EL (cell line): ENCODE measurements at places on chromosomes 16 and 17.
A peak's percentile ranks its signal among the peaks of the same experiment; 100 is the strongest.

DNA sequence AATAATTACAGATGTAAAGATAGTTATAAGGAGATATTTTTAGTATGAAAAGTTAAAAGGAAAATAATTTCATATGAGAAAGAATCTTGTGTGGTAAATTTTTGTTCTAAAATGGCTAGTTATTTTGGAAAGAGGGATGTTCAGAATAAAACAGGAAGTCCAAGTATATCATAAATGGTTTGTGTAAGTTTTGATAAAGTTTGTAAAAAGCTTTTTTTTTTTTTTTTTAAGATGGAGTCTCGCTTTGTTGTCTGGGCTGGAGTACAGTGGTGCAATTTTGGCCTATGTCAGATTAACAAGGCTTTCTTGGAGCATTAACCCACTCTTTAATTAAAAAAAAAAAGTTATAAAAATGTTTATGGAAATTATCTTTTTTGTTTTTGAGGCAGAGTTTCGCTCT, 8.2 kb upstream of the CDK10 start:
- no peak for DNase-seq

DNA sequence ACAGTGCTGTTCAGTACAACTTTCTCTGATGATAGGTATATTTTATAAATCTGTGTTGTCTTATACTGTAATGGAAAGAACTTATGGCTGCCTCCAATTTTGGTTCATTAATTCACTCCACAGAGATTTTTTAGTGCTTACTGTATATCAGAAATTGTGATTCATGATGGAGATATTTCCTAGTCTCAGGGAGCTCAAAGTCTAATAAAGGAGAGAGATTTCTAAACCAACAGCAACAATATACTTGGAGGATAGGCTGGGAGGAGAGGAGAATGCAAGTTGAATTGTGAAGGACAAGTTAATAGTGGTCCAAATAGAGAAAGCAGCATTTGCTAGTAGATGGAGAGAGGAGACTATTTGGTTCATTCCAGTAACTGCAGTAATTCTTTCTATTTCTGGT, 63.5 kb downstream of the TANC2 start:
- DNase-seq, result peak; percentile 79

DNA sequence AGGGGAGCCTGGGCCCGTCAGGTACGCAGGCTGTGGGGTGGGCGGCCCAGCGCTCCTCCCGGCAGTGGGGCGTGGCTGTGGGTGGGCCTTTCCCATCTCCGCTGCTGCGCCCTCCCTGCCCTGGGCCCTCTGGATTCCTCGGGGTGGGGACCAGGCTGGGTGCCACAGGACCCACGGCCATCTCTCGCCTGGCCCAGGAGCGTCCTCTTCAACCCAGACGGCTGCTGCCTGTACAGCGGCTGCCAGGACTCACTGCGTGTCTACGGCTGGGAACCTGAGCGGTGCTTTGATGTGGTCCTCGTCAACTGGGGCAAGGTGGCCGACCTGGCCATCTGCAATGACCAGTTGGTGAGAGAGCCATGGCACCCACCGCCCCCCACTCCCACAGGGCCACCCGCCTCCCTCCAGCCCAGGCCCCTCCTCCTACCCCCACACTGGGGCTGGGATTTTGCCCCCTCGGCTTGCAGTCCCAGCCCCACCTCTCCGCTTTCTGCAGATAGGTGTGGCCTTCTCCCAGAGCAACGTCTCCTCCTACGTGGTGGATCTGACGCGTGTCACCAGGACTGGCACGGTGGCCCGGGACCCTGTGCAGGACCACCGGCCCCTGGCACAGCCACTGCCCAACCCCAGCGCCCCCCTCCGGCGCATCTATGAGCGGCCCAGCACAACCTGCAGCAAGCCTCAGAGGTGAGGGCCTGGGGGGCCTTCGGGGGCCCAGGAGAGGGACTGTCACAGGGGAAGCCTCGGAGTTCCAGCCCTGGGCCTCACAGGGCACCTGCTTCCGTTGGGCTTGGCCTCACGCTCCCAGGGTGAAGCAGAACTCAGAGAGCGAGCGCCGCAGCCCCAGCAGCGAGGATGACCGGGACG, 17.2 kb downstream of the KATNB1 start:
- DNase-seq, result no peak

GRCh38 chr17:28744104-28744971, 527 bp downstream of the TRAF4 start:
- peak; percentile 59 for DNase-seq

DNA sequence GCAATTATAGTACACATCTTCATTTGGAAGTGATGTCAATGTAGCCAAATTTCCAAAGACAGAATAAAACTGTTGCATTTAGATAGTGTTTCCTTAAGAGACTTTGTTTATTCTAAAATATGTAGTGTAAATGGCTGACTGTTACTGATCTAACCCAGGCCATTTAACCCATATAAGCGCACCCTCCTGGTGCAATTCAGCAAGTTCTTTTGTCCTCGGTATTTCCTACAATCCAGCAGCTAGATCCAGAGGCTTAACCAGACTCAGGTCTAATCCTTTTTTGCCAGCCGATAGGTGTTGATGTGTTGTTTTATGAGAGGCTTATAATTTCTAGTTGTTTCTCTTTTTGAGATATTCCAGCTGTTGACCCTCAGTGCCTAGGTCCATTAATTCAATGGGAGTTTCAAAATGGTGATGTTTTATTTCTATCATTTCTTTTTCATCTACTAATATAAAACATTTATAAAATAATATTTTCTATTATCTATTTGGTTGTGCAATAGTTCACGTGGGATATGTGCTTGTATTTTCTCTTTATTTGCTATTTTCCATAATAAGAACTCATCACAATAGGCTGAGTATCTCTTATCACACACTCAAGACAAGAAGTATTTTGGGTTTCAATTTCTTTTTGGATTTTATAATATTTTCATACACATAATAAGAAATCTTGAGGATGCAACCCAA, 14.5 kb downstream of the ABCA9 start:
- DNase-seq, result no peak

DNA sequence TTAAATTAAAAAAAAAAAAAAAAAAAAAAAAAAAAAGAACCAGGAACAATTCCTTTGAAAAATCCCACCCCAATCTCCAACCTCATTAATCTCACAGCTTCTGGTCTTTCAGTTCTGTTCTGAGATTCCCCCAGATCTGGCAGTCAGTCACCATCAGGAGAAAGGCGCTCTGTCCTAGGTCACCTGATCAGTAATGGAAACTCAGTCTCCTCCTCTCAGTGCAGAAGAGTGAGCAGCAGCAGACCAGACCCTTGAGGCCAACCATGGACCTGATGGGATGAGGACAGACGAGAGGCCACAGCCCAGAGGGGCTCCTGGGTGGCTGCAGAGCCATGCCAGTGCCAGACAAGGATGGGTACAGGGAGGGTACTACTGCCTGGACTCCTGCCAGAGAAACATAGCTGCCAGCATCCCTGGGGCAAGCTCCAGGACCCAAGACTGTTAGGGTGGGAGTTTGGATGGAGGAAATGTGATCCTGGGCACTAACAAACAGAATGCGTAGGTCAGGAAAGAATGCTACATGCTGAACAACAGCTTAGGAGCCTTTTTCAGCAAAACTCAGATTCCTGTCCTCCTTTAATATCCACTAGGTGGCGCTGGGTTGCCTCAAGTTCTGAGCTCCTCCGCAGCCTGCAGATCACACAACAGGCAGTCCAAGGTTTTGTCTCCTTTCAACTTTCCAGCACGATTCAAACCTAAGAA, 28.7 kb downstream of the MPG start:
- peak; percentile 76 for DNase-seq

- no peak for DNase-seq
Observed at GRCh38 chr16:87926246-87927194, 9.8 kb downstream of the CA5A start.

GRCh38 chr16:66787427-66787826, 14.0 kb downstream of the TERB1 start:
- DNase-seq, result no peak

GRCh38 chr17:56678249-56679114, 85.0 kb downstream of the NOG start:
- DNase-seq, result no peak

DNA sequence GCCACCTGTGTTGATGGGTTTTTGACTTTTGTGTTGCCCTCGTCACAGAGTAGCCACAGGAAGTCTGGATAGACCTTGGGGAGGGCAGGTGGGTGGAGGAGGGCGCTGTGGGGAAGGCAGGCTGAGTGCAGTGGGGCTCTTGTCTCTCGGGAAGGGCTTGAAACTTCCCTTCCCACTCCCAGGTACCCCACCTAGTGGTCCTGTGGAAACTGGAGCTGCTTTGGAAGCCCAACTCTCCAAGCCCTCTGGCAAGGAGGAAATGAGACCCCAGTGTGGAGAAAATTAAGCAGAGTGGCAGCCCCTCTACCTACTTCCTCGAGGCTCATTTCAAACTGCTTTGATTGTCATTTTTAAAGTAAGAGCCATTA, 9.2 kb downstream of the CA5A start:
- no peak for DNase-seq

DNA sequence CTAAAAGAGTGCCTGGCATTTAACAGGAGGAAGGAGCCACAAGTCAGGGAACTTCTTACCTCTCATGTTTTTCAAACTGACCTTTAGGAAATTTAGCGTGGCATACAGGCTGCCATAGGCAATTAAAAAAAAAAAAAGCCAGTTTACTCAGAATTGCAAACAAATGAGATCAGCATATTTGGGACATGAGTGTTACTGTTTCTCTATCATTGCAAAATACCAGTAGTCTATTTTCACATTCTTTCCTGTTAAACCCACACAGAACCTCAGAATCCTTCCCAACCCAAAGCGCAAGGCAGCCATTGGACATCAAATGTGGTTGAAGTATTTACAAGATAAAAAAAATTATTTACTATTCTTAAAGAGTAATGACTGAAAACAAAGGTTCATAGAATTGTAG, 366.4 kb upstream of the DYNLRB2 start:
- peak; percentile 91 for DNase-seq

DNA sequence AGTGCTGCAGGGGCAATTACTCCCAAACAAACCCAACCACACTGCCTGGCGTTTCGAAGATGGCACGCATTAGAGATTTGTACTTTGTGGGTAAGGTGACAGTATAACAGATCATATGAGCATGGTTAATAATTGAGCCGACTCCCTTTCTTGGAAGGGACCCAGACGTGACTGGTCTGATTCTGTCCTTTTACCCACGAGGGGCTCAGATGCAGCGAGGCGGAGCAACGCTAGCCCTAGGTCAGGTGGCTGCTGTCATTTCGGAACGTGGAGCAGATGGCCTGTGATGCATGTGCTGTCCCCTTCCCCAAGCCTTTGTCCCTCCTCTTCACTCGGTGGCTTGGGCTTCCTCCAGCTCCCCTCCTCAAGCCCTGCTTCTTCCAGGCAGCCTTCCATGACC, 84.2 kb downstream of the SNX29 start:
- DNase-seq, result no peak

DNA sequence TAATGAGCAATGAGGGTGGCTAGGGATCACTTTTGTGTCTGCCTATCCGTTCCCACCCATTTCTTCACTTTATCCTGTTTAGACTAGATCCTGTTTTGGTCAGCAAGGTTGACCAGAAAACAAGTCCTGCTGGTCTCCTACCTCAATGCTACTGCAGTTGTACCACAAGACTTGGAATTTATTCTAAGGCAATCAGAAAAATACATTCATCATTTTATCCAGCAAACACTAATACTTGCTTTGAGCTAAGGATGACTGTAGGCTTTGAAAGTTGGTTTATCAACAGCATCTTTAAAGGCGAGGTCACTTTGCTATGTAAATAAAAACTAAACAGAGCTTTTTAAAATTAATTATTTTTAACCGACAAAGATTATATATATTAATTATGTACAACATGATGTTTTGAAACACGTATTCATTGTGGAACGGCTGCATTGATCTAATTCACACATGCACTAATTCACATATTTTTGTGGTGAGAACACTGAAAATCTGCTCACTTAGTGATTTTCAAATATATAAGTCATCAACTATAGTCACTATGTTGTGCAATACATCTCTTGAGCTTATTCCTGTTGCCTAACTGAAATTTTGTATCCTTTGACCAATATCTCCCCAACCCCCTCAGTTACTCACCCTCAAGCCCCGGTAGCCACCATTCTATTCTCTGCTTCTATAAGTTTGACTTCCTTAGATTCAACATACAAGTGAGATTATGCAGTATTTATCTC, 125.9 kb upstream of the HS3ST3A1 start:
- peak; percentile 87 for DNase-seq

DNA sequence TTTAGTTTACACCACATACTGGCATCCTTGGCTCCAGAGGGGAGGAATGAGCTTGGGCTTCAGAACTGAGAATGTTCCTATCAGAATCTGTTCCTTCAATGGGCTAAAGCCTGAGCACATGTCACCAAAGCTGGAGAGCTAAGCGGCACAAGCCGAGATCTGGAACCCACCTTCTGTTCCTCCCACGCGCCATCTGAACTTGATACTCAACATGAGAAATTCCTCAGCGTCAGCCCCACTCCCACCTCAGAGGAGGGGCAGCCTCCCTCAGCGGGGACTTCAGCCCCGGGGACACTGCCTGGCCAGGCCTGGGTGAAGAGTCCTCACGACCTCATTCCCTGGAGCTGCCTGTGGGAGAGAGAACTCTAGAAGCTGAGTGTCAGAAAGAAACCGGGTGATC, 22.8 kb upstream of the SLC47A1 start:
- no peak for DNase-seq

DNA sequence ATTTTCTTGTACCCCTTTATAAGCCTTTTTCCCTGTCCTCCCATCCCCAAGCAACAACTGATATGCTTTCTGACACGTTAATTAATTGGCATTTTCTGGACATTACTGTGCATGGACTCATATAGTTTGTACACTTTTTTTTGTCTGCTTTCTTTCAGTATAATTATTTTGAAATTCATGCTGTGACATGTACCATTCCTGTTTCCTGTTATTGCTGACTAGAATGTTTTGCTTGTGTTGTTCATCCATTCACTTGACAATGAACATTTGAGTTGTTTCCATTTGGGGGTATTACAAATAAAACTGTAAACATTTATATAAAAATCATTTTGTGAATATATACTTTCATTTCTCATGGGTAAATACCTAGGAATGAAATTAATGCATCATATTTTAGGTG, 50.6 kb downstream of the RBBP6 start:
- DNase-seq, result no peak

DNA sequence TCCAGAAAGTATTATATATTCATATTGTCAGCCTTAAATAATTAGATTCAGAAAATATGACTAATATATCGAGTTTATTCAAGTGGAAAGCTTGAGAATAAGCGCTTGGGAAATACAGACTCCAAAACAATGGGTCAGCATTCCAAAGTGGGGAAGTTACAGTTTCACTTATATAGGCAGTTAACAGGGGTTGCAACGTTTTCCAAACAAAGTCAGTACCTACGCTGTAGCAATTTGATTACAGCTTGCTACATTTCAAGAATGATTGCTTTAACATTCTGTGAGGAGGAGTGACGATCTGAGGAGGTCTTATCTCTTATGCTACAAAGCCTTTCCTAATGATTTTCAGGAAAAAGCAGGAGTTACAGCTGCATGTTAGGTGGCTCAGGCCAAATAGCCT, 34.2 kb upstream of the HS3ST3A1 start:
- no peak for DNase-seq
